ENCODE measurements at places on chromosomes 5 and 9.

DNA sequence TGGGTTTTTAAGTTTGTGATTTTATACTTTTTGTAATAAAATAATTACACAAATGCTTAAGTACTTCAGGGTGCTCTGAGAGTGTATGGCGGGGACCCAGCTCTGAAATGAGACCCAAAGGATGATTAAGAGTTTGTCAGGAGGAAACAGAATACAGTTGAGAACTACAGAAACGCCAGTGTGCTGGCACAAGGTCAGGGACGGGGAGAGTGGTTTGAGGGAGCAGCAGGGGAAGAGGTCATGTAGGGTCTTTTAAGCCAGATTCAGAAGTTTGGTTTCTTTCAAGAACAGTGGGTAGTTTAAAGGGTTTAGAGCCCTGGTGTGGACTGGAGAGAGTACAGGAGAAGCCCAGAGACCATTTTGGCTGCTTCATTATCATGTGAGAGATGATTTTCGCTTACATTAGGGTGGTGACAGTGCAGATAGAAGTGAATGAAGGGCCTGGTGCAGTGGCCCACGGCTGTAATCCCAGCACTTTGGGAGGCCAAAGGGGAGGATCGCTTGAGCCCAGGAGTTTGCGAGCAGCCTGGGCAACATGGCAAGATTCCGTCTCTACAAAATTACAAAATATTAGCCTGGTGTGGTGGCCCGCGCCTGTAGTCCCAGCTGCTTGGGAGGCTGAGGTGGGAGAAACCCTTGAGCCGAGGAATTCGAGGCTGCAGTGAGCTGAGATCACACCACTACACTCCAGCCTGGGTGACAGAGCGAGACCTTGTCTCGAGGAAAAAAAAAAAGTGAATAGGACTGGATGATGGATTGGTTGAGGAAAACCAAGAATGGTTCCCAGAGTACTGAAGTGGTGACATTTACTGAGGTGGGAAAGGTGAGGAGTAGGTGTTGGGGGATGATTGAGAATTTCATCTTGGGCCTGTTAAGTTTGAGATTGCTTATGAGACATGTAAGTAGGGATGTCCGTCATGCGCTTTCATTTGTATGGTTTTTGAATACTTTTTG, 1.4 kb upstream of the ETF1 start:
- DNase-seq: peak; percentile 50

DNA sequence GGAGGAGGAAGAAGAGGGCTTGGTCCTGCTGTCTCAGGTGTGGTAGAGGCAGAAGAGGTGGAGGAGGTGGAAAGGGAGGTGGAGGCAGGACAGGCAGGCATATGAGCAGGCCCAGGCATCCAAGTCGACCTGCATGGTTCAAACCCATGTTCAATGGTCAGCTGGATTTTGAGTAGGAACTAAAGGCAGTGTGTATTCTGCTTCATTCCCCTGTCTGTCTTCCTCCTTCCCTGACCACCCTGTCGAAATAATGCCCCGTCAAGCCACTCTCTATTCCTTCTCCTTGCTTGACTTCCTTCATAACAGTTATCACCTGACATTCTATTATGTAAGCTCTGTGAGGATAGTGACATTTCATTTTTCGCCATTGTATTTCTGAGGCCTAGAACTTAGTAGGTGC, 34.8 kb downstream of the ATP6V0E1 start:
- no peak for DNase-seq

DNA sequence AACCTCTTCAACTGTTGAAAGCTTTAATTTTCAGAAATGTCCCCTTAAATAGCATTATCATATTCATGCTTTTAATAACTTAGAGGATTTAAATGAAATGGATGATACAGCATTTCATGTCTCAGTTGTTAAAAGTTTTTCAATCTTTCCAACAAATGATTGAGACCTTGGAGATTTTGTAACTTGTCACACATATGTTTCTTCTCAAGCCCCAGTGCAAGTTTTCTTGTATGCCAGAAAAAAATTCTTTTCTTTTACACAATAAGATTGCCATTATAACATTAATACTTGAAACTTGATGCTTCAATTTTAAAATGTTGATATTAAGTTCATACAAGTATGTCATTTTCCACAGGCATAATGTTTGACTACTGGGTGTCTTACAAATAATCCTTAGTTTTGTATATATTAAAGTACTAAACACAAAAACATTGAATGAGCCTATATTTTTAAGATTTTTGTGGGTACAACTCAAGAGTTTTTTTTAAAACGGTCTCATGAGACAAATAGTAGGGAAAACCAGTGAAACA, 124.5 kb downstream of the AGTPBP1 start:
- DNase-seq: no peak

DNA sequence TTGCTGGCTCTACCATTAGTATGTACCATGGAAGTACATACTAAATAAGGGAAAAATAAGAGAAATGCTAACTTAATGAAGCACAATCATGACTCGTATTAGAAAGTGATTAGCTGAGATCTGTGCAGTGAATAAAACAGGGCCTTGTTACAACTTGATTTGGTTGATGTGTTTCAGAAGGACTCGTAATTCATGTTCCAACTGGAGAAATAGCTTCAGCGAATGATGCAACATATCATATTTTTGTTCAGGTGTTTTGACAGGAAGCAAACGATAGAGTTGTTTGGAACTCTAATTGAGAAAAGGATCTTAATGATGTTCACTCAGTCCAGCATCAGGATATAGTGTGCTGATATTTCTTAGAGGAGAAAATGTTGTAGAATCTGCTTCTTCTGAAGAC, 474.6 kb upstream of the WWC1 start:
- no peak for DNase-seq

GRCh38 chr9:81538890-81539289, 150.5 kb downstream of the TLE1 start:
- no peak for DNase-seq

- no peak for DNase-seq
Measured at GRCh38 chr9:135303280-135303647, 176.3 kb upstream of the PPP1R26 start.

GRCh38 chr9:113621309-113621791, 157.8 kb downstream of the RGS3 start:
- no peak for DNase-seq
